NCI-H524 (cell line): ENCODE measurements at places on chromosomes 2 and 18.

DNA sequence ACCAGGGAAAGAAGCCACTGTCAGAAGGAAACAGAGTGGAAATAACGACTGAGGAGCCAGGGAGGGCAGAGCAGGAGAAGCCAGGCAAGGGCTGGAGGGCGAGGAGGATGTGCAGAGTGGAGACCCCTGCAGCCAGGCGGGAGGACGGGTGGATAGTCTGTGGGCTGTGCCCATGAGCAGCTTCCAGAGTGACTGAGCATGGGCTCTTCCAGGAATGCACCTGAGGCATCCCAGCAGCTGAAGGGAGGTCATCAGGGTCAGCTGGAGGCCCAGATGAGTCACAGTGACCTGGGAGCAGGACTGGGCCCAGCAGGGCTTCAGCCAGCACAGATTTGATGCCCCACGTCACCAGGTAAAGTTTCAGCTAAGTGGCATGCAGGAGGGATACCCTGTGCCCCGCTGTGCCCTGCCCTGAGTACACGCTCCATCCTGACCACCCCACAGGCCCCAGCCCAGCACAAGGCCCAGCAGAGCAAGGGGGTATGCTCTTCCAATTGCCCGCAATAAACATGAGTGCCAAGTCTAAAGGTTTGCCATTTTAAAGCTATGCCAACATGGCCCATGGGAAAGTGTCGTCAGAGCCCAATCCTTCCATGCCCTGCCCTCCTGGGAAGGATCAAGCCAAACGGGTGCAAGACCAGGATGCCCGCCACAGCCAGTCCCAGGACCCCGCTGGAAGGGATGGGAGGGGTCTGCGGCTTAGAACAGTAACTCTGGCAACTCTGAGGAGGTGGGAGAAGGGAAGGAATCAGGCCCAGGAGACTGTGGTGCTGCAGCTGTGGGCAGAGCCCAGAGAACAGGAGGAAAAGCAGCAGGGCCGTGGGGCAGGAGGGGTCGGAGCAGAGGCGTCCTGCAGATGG is 85.7 kb downstream of the SEPTIN10 start:
- DNase-seq = no peak

GRCh38 chr18:77077401-77077800 is 55.2 kb downstream of the MBP start:
- DNase-seq = no peak

DNA sequence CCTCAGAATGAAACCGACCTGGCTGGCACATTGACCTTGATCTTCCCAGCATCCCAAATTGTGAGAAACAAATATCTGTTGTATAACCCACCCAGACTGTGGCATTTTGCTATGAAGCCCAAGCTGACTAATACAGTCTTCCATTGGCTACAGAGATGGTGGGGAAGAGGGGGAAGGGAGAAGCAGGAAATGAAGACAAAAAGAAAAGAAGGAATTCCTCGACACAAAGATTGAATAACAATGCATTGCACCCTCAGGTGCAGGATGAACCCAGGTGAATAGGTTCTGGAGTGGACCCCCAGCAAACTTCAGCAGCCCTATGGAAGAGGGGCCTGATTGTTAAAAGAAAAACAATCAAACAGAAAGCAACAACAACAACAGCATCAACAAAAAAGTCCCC is 270.7 kb downstream of the FSIP2 start:
- DNase-seq = no peak

GRCh38 chr2:104312684-104313083 is 541.2 kb upstream of the POU3F3 start:
- DNase-seq = no peak

DNA sequence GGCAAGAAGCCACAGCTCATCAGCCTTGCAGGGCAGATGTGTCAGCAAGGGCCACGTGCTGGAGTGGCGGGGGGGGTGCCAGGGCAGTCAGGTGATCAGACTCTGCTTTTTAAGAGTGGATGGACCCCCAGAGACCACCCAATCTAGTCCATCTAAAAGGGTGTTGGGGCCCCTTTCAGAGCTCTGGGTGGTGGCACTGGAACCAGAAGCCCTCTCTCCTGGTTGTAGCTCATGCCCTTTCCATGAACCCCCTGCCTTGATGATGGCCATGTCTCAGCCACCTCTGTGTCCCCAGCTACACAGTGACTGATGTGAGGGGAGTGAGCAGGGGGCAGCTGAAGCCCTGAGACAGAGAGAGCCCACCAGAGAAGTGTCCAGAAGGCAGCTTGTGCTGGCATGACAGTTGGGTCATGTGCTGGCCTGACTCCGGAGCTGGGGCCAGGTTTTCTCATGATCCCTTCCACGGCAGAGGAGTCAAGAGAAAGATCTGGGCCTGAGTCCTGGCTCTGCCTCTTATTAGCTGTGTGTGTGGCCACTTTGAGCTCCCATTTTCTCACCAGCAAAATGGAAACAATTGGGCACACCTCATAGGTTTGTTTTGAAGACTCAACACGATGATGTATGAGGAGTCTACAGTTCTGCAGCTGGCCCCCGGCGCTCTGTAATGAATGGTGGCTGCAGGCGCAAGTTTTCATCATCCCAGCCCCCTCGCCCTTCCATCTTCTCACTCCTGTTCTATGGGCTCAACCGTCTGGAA is 195.7 kb downstream of the ZFP36L2 start:
- DNase-seq = no peak
